ENCODE measurements at places on chromosomes 3 and 15.

GRCh38 chr15:74389241-74390048 is 22.0 kb upstream of the CYP11A1 start:
- DNase-seq: peak; percentile 99

- peak; percentile 59 for DNase-seq
Measured at GRCh38 chr3:42652611-42653302, 740 bp upstream of the ZBTB47 start.

DNA sequence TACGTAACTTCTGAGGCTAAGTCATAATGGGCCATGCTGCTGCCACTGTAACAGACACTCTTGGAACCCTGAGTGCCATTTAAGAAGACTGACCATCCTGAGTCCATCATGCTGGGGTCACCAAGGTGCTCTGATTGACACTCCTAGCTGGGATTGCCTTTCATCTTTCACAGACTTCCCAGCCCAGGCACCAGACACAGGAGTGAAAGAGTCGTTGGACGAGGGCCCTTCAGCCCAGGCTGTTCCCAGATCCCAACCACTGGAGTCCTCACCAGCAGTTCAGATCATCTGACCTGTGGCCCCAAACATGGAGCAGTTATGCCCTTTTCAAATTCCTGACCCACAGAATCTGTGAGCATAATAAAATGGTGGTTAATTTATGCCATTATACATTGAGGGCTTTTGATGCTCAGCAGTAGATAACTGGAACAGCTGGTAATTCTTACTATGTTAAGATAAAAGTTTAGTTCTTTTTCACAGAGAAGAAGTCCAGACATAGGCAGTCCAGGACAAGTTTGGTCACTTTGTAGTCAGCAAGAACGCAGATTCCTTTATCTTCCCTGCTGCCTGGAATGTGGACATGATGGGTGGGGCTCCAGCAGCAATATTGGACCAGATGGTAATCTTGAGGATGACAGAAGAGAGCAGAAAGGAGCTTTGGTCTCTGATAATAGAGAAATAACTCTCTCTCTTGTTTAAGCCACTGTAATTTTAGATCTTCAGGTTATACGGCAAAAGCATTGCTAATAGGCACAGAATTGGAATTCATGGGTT is 7.3 kb upstream of the EHD4 start:
- peak; percentile 55 for DNase-seq

- no peak for DNase-seq
Measured at GRCh38 chr3:191136347-191136746, 62.7 kb upstream of the OSTN start.

DNA sequence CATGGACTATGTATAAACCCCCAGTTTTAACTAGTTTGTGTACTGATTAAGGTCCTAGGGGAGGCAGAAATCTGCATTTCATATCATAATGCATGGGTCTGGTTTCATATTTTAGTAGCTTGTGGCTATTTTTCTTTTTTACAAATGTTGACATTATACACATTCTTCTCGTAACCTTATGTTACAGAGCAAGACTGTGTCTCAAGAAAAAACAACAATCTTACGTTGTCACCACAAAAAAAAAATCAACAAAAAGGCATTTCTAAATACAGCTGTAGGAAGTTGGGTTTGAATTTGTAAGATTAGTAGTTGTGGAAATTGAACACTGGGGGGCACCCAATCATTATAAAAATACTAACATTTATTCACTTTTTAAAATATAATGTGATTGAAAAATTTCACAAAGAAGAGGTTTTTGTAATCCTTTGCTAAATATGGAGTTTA is 17.9 kb downstream of the SERP1 start:
- DNase-seq: peak; percentile 54

GRCh38 chr3:103134023-103134724 is 699.4 kb downstream of the ZPLD1 start:
- DNase-seq: no peak

DNA sequence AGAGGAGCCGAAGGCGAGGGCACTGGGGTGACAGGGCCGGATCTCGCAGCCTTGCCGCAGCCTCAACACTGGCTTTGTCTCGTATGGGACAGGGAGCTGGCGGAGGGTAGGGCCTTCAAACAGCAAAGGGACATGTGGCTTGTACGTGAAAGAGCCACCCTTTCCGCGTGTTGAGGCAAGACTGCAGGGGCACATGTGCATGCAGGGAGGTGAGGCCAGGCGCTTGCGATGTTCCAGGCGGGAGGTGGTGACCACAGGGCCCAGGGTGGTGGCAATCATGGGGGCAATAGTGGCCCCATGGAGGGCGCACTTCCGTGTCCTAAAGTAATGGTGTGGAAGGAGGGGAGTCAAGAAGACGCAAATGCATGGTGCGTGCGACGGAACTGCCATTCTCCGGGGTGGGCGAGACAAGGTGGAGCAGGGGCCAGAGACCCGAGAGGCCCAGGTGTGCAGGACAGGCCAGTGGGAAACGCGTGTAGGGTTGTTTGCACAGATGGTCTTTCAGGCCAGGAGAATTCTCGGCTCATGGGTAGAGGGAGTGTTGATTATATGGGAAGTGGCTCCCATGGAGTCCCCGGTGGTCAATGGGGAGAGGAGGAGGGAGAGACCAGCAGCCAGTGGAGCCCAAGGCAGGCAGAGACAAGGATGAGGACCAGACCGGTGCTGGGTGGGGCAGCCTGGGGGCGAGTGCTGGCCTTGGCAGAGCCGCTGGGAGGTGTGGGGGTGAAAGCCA is 45.8 kb upstream of the PCSK6 start:
- no peak for DNase-seq

DNA sequence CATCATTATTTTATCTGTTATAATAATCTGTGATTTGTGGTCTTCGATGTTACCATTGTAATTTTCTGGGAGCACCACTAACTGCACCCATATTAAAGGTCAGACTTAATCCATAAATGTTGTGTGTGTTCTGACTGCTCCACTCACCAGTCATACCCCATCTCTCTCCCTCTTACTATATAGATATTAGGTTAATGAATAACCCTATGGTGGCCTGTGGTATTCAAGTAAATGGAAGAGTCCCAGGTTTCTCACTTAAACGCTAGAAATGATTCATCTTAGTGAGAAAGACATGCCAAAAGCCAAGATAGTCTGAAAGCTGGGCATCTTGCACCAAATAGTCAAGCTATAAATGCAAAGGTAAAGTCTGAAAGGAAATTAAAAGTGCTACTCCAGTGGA is 1358.5 kb downstream of the ROBO2 start:
- no peak for DNase-seq

- no peak for DNase-seq
Measured at GRCh38 chr3:88467191-88467590, 317.4 kb downstream of the C3orf38 start.

DNA sequence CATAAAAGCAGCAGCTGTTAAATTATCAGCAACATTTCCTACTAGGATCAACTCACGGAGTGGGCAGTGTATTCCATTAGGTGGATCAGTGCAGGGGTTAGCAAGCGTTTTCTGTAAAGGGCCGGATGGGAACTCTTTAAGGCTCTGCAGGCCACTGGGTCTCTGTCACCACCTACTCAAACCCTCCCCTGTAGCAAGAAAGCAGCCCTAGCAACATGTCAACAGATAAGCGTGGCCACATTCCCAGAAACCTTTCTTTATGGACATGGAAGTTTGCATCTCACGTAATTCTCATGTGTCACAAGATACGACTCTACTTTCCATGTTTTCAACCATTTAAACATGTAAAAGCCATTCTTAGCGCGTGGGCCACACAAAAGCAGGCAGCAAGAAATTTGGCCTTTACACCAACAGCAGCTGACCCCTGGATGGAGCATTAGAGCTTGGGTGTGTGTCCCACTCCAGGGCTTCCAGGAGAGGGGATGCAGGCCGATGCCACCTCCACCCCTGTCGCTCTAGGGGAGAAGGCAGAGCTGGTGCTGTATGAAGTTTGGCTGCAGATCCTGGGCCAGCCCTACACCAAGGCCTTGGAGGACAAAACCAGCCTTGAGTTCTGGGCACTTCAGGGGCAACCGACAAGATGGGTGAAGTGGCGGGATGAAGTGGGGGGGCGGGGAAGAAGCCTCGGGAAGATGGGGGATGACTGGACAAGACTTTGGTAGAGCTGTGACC is 48.2 kb upstream of the CSPG4 start:
- DNase-seq: no peak

DNA sequence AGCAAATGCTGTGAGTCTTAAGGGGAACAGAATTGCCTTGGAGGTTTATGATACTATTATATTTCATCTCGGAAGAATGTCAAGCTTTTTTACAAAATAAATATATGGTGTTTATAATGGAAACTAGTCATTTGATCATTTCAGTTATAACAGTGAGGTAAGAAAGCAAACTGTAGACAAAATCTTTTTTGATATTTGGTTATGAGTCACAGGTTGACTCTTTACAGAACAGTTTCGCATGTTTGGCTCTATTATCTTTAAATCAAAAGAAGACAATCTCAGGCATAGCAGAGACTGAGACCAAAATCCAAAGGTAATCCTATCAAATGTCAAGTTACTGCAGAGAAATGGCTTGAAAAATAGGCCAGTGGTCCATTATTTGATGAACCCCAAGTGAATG is 490.9 kb upstream of the MDFIC2 start:
- DNase-seq: no peak

- DNase-seq: peak; percentile 45
Measured at GRCh38 chr3:52174896-52175295, 20.7 kb upstream of the POC1A start.

DNA sequence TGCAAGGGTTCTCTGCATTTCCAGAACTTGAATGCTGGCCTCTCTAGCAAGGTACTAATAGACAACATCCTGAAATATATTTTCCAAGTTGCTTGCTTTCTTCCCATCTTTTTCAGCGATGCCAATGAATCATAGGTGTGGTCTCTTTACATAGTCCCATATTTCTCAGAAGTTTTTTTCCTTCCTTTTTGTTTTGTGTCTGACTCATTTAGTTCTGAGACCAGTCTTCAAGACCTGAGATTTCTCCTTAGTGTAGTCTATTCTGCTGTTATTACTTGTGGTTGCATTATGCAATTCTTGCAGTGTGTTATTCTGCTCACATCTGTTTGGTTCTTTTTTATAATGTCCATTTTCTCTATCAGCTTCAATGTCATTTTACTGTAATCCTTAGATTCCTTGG is 1265.0 kb upstream of the ALCAM start:
- no peak for DNase-seq

DNA sequence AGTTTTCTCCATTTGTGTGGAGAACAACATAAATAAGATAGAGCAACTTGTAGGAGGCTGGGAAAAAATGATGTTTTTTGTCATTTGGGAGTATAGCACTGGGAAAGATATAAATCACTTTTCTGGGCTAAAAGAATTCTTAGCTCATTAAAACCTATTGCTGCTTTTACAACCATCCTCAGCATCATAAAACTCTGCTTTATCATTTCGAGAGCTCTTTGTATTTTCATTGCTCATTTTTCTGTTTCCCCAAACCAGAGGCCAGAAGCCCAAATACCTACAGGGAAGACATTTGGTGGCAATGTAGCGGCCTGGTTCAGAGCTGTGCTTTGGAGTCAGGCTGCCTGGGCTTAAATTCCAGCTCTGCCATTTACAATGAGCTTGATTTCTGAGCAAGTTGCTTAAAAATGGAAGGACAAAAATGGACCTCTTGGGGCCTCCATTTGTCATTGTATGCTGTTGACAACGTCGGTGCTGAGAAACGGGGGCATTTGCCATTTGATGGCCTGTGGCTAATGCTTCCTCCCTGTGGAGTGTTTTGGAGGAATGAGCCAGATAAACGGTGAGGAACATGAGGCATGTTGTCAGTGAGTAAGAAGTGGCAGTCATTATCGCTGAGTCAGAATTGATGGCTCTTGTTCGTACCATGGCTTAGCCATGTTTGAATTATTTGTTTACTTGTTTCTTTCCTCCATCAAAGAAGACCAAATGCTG is 260.0 kb downstream of the EBLN2 start:
- no peak for DNase-seq

DNA sequence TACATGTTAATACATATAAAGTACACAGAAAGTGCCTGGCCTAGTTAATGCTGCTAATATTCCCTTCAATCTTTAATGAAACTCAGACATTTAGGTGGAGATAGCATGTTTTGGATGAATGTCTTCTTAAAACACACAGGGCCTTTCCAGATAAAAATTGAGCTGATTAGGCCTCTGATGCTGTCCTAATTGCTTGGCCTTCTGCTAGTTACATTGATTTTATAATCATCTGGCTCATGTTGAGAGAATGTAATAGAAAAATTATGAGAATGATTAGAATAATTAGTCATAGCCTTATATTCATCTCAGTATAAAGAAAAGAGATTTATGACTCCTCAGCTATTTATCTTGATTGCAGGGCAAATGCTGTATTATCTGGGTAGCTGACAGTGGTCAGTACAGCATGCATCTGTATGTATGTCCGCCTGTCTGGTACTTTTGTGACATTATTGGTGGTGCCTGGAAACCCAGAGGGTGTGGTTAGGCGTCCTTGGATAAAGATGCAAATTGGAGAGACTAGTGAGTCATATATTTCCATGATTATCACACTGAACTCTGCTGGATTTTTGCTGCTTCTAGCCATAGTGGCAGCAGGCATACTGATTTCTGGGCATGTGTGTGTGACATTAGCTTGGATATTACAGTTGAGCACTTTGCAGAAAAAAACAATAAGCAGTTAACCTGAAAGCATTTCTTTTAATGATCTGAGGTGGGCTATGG is 120.8 kb downstream of the FEZF2 start:
- no peak for DNase-seq

DNA sequence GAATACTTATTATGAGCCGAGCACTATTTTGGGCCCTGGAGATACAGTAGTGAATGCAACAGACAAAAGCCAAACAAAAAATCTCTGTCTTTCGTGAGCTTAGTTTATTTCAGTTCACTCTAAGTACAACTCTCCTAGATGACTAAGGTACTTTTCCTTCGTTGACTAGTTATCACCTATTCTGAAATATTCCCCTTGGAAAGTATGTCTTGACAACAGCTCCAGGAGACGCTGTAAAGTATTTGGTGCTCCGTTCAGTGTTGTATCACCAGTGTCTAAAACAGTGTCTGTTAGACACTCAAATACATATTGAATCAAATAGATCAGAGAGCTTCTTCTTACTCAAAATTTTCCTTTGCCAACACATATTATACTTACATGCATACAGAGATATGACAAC is 119.6 kb downstream of the TFDP2 start:
- no peak for DNase-seq

- DNase-seq: peak; percentile 37
Measured at GRCh38 chr15:39801641-39802309, 19.1 kb upstream of the FSIP1 start.

DNA sequence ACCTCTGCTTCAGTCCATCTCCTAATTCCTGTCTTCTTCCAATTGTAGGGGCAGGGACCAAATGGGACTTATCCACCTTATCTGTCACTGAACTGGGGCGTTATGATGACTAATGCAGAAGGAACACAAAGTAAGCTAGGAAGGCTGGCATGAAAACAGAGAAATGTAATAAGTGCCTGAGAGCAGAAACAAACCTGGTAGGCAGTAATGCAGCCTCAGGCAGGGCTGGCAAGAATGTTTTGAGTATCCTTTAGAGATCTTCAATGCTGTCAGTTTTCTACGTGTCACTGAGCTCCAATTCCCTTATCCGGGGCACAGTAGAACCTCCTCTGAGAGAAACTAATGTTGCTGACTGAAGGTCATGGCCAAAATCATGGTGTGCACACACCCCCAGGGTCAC is 246.2 kb upstream of the TBL1XR1 start:
- no peak for DNase-seq

GRCh38 chr3:124576565-124577493 is 153.4 kb upstream of the UMPS start:
- DNase-seq: no peak

All from hematopoietic multipotent progenitor cell treated with erythropoietin and hydrocortisone succinate and interleukin-3 and kit ligand, for 8 days (in vitro differentiated cells).